Heart right ventricle (tissue), 16 donors: ENCODE measurements at places on chromosomes 7 and 10. TPM values are rescaled to one million over a fixed set of nuclear protein-coding genes. Genes with fewer than 3 reads are reported as not detected.

- DNase-seq, result no peak
Measured at GRCh38 chr10:36474456-36474855, 650.9 kb upstream of the ANKRD30A start.

DNA sequence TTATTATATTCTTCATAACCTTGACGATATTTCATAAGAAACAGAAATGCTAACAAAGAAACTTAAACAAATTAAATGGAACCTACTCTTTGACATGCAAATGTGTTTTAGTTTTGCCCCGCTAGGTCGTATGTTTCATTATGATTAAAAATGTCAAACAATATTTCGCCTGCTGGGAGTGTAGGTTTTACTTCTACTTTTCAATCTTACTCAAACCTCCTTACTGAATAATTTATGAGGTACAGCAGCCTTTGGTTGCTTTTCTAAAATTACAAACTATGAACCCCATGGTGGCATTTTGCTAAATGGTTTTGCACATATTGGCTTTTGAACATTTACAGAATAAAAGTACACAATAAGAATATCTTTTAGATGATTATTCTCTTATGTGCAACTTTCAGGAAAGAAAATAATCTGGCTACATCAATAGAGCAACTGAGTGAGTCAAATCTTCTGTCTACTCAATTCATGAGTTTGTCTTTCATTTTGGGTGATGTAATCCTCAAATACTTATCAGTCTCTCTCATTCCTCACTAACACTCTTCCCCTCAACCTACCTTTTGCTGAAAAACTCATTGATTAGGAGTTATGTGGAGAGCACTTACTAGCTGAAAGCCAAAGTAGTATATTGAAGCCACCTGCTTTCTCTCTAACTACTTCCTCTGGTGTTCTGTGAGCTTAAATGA, 1226.4 kb downstream of the XPNPEP1 start:
- no peak for DNase-seq

SGPL1 gene
- 5.9 TPM for polyA plus RNA-seq

GRCh38 chr7:112331492-112331891, 118.8 kb upstream of the IFRD1 start:
- DNase-seq, result no peak

LIPJ gene
- polyA plus RNA-seq, result 0.37 TPM
